Central memory CD8-positive, alpha-beta T cell (primary cell): ENCODE measurements at places on chromosomes 2 and 18.

DNA sequence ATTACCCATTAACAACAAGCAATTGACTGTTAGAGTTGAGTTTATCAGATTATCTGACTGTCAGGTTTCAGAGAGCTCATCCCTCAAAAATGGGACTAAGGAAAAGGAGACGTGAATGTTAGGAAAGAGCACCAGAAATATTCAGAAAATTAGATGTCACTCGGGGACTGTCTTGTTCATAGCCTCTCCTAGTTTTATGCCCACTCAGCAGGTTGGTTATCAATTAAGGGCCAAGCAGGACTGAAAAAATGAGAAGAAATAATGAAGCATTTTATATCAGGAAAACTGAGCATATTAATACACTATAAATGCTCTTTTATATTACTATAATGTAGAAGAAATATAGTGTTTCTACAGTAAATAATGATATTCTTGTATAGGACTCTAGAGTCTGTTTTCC is 188.1 kb upstream of the NRXN1 start:
- no peak for DNase-seq

DNA sequence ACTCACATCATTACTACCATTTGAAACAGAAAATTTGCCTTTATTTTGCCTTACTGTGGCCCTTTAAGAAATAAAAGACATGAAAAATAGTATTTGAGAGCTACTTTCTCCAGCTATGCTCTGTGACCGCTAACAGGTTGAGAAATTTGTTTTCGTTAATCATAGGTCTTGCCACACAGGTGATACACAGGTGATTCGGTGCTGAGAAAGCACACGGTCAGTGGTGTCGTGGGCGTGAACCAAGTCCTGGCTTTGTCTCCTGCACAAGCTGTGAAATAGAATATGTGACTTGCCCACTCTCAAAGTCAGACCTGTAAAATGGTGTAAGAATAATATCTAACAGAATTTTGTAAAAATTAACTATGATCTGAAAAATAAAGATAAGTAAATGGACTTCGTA is 155.3 kb upstream of the SLC39A10 start:
- no peak for DNase-seq

- DNase-seq, result no peak
Observed at GRCh38 chr2:74740741-74741431, 86.8 kb downstream of the SEMA4F start.

DNA sequence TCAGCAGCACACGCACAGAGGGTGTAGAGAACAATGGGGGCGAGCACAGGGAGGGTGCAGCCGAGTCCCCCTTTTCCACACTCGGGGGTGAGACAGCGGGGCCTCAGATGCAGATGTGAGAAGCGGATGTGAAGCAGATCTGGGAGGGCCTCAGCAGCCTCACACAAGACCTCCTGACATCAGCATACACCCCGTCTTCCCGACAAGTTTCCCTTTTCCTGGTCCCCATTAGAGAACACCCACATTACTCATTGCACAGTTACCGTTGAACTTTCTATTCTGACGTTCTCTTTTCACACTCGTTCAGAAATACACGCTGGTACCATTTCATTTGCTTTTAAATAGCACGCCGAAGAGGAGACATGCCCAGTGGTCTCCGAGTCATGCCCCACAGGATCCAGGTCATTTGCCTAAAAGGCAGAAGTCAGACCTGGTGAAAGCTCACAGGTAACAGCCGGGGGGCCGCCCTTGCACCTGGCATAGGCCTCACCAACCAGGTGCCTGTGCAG is 129.5 kb upstream of the ID2 start:
- DNase-seq, result no peak

GRCh38 chr18:13315000-13315399 is 96.4 kb downstream of the LDLRAD4 start:
- DNase-seq, result no peak

DNA sequence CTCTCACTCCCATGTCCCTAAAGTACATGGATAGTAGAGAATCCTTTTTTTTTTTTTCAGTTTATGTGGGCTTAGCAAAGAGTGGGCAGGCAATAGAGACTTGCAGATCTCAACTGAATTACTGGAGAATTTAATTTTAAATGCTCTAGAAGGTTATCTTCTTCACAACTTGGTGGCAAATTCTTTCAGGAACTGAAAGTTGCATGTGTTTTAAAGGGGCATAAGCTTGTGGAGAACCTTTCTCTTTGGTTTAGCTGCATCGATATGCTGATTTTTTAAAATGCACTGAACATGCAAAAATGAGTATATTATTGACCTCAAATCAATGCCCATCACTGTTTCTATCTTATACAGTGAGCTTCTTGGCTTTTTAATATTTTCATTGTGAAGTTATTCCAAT is 24.9 kb upstream of the GALNT3 start:
- DNase-seq, result no peak

DNA sequence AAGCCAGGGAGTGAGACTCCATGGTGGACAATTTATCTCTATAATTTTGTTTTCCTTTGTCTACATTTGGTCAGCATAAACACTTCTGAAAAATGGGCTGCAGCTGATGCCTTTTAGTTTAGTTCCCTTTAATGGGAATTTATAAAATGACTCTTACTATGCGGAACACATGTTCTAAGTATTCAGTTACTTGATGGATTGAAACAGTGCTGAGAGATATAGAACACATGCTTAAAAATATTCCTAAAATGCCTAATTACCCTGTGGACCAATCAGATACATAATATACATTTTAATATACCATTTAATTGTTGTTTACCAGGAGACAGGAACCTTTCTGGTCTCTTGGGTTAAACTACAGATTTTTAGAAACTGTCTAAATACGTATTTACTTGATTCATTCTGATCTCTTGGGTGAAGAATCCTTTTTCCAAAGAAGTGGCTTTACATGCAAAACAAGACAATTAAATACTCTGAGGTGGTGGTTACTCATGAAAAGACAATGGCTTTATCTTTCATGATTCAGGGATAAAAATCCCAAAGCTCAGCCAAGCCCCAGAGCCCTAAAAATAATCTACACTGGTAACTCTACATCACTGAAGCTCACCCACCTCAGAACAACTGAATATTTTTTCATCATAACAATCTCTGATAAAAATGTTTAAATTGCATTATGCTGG is 128.1 kb upstream of the SERTAD2 start:
- DNase-seq, result no peak

DNA sequence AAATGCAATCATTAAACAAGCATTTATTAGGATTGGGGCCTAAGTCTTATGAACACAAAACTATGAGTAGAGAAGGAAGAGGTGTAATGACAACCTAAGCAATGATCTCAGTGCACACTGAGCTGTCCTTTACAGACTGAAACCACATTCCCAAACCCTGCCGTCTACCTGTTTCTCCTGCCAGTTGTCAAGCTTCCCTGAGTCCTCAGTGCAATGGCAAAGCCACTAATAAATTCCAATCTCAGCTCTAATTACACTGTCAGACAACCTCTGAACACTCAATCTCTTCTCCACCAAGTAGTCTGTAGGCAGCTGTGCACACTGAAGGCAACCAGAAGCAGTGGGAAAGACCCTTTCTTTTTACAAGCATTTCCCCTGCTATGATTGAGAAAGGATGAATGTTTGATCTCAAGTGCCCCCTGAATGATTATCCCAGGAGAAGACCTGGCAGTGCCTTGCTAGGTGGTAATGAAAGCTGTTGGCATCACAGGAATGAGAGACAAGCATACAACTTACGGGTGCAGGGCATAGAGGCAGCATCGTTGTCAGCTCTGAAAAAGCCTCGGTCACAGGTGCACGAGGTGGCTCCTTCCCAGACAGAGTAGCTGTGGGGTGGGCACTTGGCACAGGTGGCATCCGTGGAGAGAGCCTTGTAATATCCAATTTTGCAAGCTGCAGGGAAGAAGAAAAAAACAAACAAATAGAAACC is 71.4 kb downstream of the EPHA4 start:
- no peak for DNase-seq

GRCh38 chr18:74402806-74403433 is 54.2 kb downstream of the DIPK1C start:
- DNase-seq, result no peak

GRCh38 chr2:101790416-101790815 is 92.9 kb downstream of the MAP4K4 start:
- DNase-seq, result no peak

DNA sequence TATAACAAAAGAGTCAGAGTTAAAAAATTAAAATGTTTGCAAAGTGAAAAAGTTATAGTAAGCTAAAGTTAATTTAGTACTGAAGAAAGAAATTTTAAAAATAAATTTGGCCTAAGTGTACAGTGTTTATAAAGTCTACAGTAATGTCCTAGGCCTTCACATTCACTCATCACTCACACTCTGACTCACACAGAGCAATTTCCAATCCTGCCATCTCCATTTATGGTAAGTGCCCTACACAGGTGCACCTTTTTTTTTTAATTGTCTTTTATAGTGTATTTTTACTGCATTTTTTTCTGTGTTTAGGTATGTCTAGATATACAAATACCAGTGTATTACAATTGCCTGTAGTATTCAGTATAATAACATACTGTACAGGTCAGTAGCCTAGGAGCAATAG is 562.9 kb downstream of the PIK3C3 start:
- DNase-seq, result no peak

DNA sequence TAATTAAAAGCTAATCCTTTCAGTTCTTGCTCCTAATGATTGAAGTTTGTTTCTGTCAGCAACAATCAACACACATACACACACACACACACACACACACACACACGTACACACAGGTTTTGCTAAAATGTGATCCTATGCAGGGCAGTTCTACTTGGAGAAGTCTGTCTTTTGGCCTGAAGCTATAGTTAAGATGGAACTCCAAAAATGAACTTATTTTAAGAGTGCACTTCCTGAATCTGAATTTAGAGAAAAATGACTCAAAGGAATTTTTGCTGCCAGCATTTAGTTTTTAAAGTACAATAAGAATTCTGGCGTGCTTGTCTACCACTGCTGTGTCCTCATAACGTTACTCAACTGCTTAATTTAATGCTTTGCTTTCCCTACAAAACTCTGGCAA is 6.6 kb downstream of the GALNT5 start:
- DNase-seq, result no peak

DNA sequence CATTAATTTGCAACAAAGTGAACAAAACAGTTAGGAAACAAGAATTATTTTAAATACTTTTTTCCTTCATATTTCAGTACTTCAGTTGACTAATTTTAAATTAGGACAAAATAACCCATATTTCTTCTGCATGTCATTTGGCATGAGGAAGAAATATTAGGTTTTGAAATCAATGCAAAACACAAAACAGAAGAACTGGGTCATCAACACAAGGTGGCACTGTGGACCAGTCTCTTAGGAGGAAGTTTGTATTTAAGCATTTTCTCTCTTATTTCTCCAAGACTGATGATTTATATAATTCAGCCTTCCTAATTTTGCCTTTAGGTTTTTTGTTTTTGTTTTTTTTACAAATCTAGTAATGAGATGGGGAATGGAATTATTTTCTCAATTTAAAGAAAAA is 352.8 kb upstream of the KCNH7 start:
- DNase-seq, result no peak

GRCh38 chr2:222295368-222296062 is 3.3 kb downstream of the PAX3 start:
- no peak for DNase-seq

GRCh38 chr2:19643117-19643518 is 258.7 kb downstream of the TTC32 start:
- DNase-seq, result no peak

DNA sequence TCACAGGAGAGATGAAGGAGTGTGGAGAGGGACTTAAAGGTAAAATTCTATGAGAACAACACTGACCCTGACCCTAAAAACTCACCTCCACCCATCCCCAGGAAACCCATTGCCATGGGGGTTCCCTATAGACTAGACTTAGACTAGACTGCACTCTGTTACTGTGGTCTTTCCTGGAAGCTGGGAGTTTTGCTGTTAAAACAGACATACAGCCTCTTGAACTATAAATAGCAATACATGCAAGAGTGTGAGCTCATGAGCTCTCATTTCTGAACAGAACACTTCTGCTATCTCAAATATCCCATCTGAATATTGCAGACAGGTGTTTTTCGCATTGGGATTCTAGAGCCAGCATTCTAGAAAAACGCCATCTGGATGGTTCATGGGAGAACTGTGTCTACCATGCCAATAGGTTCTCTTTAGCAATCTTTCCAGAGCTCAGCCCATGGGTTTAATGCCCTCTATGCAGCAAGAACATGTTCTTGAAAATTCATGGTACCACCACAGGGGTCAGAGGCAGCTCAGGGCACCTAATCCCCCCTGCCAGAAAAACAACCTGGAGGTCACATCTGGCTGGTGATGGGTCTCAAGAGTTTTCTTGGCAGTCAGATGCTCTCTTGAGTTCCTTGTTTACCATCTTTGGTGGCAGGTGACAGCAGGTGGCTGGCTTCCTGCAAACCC is 51.9 kb downstream of the SLC14A2 start:
- no peak for DNase-seq

DNA sequence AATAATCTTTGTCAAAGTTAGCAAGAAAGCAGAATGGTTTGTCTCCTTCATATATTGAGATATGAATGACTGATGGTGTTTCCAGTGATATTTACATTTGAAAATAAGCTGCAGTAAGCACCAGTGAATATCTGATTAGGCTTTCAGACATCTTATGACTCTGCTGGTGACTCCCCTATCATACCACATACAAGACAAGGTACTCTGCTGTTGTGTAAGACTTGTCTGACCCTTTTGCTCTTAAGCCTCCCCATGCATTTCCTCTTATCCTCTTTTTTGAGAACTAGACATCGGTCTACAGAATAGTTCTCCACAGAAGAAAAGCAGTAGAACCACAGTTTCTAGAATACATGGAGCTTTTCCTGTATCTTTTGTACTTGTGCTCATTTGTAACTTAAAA is 9.3 kb downstream of the POLI start:
- no peak for DNase-seq
